ENCODE measurements at places on chromosomes 12 and 14.

- DNase-seq, result no peak
These were observed 1.6 kb upstream of the HHIPL1 start for GRCh38 chr14:99643343-99643742.

GRCh38 chr12:45379261-45379660, 163.4 kb downstream of the ANO6 start:
- DNase-seq, result no peak

- no peak for DNase-seq
These were observed 57.2 kb downstream of the ATF7IP start for GRCh38 chr12:14422516-14423230.

DNA sequence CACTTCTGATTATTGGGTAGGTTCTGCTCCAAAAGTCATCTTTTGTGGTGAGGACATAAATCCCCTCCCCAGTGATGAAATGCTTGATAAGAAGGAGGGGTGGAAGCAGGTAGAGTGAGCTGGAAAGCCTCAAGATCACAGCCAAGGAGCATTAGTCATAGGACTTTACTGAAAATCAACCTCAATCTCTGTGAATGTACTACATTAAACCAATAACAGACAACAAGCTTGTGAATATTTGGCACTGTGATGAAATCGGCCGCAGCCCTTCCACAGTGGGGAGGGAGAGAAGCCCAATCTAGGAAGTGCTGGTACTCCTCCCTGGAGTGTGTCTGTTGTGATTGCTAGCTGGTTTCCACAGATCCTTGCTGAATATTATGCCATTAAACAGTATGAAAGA, 41.2 kb upstream of the PTCSC3 start:
- no peak for DNase-seq

DNA sequence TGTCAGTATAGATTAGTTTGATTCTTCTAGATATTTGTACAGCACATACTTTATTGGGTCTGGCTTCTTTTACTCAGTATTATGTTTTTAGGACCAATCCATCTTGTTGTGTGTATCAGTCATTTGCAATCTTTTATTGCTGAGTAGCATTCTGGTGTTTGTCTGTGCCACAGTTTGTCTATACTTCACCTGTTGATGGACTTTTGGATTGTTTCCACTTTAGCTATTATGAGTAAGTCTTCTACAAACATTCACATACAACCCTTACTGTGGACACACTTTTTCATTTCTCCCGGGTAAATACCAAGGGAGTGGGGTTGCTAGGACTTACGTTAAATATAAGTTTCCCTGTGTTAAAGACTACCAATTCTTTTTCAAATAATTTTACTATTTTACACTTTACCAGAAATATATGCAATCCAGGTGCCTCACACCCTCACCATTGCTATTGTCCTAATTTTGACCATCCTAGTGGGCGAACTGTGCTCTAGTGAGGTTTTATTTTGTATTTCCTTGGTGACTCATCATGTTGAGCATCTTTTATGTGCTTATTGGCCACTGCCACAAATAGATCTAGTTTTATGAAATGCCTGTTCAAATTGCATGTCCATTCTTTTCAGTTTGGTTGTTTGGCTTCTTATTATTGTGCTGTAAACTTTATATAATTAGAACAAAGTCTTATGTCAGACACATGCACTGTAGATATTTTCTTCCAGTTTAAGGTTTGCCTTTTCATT, 304.7 kb upstream of the TMTC1 start:
- no peak for DNase-seq

DNA sequence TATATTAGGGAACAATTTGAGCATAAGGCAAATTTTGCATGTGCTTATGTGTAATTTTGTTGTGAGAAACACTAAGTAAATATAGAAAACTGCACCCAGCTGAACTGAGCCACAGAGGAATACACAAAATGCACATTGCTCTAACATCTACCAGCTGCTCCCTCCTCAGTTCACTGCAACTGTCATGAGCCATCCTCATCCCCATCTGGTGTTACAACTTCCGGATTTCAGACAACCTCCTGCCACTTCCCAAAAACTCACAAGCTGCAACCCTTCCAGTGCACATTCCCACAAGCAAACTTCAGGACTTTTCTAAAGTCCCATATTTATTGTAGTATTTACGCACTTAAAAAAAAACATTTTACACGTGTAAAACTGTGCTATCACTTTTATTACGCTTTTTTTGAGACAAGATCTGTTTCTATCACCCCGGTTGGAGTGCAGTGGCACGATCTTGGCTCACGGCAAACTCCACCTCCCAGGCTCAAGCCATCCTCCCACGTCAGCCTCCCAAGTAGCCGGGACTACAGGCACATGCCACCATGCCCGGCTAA, 169.1 kb upstream of the TBX3 start:
- no peak for DNase-seq

GRCh38 chr12:74482115-74482514, 55.5 kb upstream of the ATXN7L3B start:
- DNase-seq, result no peak

DNA sequence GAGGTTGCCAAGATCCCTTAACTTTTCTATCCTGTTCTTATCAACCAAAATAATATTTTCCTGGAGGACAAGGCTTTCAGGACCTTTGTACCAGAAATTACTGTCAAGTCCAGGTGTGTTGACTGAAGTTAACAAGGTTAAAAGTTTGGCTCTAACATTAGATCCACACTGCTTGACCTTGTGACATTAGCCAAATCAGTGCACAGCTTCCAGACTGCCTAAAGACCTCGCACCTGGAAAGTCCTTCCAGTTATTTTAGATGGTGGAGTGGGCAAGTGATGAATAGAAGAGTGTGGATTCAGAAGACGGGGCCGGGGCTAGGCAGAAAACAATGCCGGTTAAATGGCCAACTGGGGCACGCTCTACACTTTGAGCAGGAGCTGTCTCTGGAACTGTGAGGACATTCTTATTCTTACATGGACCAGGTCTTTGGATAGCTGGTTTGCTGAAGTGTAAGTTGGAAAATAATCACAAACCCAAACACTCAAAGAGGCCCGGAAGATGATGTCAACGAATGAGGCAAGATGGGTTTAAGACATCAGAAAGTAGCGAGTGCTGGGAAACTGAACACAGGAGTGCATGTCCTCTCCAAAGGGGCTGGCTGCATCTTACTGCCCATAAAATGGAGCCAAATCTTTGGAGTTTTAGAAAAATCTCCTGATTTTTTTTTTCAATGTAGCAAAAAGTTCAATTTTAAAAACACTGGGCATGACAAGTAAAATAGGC, 56.3 kb downstream of the NIN start:
- DNase-seq, result no peak

DNA sequence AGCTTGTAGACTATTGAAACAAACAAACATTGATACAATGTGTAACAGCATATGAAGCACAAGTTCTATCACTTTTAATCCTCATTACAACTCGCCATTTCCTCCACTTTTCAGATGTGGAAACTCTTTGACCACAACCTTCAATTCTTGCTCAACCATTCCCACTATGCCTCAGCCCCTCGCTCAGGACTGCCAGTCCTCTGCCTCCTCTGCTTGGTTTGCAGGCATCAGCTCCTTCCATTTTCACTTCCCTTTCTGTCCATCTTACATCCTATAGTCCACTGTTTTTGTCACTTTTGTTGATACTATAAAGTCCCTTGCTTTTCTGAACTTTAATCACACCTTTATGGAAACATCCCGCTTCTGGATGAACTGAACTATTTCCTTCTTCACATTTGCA, 28.2 kb upstream of the CD27 start:
- DNase-seq, result no peak

GRCh38 chr14:95236221-95236620, 78.9 kb upstream of the DICER1 start:
- DNase-seq, result no peak

GRCh38 chr12:4145990-4146859, 127.3 kb upstream of the CCND2 start:
- peak; percentile 59 for DNase-seq

DNA sequence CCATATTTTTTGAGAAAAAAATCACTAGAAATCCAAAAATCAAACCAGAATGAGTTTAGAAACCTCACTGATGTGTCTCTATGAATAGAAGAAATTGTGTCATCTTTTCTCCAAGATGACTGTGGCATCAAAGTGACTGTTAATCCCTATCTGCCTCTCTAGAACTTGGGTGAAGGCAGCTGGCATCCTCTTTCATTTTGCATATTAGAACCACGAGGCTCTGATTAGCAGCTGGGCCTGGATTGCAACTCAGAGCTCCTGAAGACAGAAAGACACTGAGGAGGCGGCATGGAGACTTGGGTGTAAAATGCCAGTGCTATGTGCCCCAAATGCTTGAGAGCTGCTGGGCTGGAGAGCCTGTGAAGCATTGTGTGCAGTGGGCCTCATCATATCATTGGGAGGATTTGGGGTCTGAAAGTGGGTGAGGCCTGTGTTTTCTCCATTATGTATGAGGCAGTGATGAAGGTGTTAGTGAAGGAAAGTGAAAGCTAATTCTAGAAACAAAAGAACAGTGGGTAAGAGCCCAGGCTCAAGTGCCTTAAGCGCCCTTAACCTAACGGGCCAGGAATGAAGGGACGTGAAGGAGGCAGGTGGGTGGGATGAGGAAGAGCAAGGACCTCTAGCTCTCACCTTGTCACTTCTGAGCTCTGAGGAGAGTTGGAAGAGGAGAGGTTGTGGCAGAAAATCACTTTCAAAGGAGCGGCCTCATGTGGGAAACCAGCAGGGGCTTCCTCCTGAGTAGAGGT, 26.2 kb downstream of the NKX2-8 start:
- no peak for DNase-seq

DNA sequence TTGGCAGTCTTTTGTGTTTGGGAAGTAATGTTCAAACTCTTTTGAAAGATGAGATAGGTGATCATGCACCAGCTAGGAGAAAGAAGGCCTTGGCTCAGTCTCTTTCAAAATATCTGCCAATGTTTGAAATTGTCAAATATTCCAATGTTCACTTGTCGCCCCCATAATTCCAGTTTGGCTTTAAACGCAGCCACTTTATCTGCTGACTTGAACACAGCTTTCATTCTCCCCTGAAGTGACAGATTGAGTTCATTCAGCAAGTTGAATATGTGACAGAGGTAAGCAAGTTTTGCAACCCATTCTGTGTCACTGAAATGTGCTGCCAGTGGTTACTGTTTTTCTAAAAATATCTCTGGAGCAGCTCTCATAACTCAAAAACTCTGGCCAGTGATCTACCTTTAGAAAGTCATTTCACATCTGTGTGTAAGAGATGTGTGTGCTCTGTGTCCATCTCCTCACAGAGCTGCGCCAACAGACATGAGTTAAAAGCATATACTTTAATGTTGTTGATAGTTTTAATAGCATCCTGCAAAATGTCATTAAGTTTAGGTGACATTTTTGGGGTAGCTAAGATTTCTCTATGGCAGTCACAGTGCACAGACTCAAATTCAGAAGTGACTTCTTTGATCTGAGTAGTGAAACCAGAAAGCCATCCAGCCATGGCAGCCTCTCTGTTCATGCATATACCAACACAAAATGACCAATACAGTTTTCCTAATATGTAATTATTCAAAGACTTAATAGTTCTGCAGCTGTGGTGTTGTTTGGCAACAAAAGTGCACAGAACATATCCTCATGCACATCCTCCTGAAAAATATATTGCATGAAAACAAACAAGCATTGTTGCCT, 614.3 kb upstream of the MIS18BP1 start:
- DNase-seq, result no peak

- no peak for DNase-seq
These were observed 12.1 kb downstream of the NKX2-1 start for GRCh38 chr14:36507847-36508417.

- DNase-seq, result no peak
These were observed 34.0 kb downstream of the TUNAR start for GRCh38 chr14:95910628-95911027.

DNA sequence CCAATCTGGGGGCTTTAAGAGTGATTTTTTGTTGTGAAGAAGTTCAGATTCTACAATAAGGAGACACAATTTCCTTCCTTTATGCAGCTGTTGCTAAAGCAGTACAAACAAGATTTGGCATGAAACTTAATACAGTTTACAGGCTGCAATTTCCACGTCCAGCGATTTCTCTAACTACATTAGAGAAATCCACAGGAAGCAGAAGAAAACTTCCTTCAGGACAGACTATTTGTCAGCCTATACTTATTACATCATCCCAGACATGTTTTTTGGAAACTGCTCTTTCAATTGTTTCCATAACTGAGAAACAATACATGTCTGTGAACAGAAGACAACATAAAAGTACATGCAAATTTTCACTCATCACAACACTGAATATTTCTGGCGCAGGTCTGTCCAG, 204.3 kb downstream of the TTC7B start:
- DNase-seq, result no peak

DNA sequence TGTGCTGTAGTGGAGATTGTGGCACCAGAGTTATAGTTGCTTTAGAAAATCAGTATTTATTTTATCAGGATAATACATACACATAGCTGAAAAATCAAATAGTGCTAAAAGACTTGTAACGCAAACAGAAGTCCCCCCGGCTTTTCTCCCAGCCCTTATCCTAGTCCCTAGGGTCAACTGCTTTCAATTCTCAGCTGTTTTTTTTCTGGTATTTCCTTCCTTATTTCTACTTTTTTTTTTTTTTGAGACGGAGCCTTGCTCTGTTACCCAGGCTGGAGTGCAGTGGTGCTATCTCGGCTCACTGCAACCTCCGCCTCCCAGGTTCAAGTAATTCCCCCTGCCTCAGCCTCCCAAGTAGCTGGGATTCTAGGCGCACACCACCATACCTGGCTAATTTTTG, 8.4 kb upstream of the CTDSP2 start:
- no peak for DNase-seq

DNA sequence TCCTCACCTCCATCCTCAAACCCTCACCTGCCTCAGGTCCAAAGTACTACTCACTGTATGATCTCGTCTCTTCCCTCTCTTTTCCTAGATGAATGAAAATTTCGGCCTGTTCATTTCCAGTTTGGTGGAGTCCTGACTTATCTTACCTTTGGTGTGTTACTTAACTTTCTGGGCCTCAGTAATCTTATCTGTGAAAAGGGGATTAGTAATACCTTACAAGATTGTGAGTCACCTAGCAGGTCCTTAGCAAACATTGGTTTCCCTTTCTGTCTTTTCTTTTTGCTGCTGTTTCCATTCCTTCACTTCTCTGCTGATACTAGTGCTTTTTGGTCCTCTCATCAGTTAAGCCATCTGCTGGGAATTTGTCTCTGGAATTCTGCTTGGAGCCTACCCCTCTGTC, 52.8 kb downstream of the AKAP6 start:
- DNase-seq, result no peak

GRCh38 chr14:76271041-76271755, 104.7 kb upstream of the ESRRB start:
- no peak for DNase-seq

- no peak for DNase-seq
These were observed 57.0 kb upstream of the CNTN1 start for GRCh38 chr12:40635141-40635731.

DNA sequence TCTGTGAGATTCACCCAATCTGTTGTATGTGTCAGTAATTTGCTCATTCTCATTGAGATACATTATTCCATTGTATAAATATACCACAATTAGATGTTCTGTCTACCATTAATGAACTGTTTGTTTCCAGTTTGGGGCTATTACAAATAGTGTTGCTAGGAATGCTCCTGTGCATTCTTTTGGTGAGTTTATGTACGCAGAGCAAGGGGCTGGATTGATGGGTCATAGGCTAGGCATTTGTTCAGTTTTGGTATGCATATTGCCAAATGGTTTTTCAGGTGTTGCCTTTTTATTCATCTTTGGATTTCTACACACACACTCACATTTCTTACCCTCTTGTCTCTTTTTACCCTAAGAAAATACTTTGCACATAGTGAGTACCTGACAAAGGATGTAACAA, 93.4 kb downstream of the GPATCH2L start:
- no peak for DNase-seq
